ENCODE measurements at places on chromosomes 11 and 22.
A peak's percentile ranks its signal among the peaks of the same experiment; 100 is the strongest.

GRCh38 chr11:96043291-96043690, 119.4 kb upstream of the MTMR2 start:
- no peak for DNase-seq

DNA sequence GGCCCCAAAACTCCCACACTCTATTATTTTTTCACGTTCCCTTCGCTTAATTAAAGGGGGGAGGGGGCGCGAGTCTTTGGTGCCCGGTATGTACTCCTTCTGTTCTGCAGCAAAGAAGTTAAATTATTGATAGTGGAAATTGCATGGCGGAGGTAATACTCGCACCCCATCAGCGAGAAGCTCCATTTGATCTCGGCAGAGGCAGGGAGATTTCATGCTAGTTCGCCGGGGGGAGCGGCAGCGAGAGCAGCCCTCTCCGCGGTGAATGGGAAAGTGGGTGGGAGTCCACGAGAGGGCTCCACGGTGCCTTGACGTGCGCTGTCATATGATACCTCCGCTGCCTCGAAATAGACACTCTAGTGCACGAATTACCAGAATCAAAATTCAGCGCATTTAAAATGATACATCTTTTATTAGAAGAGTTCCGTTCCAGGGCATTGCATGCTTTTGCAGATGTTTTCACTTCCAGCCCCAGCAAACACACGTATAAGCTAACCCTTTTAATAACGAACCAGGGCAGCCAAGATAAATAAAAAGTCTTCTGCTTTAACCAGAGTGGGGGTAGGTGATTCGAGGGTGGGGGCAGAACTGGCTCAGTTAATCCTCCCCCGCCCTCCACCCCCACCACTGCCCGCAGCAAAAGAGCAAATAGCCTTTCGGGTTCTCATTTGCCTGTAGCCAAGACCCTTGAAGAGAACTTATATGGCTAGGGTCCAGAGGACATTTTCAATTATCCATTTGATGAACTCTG, 1.3 kb upstream of the BDNF start:
- DNase-seq, result no peak

- DNase-seq, result no peak
Observed at GRCh38 chr11:126346586-126346940, 8.9 kb upstream of the ST3GAL4 start.

DNA sequence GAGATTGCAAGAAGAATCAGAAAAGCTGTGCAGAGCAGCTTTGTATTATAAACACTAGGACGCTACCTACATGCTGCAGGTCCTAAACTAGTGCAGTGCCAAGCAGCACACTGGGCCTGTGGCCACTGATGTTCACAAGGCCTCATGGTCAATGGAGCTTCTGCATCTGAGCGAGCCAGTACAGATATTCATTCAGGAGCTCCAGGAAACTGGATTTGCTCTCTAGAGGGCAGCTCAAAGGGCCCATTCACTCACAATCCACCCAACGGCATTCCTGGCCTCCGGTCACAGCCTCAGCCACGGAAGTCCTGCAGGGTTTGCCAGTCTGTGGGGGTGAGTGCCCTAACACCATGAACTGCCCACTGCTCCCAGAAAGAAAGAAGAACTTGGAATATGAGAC, 5.8 kb upstream of the TBC1D10A start:
- DNase-seq, result peak; percentile 48

- no peak for DNase-seq
Observed at GRCh38 chr11:80182901-80183300, 742.1 kb upstream of the TENM4 start.

- DNase-seq, result no peak
Observed at GRCh38 chr11:1915795-1916131, 3.7 kb upstream of the TNNT3 start.

- DNase-seq, result no peak
Observed at GRCh38 chr11:44868021-44868420, 82.7 kb downstream of the TP53I11 start.

- DNase-seq, result no peak
Observed at GRCh38 chr11:19713196-19714021, 772 bp downstream of the NAV2 start.

GRCh38 chr11:131389582-131389981, 19.2 kb downstream of the NTM start:
- DNase-seq, result no peak

- DNase-seq, result peak; percentile 89
Observed at GRCh38 chr11:19557720-19558140, 154.9 kb upstream of the NAV2 start.

DNA sequence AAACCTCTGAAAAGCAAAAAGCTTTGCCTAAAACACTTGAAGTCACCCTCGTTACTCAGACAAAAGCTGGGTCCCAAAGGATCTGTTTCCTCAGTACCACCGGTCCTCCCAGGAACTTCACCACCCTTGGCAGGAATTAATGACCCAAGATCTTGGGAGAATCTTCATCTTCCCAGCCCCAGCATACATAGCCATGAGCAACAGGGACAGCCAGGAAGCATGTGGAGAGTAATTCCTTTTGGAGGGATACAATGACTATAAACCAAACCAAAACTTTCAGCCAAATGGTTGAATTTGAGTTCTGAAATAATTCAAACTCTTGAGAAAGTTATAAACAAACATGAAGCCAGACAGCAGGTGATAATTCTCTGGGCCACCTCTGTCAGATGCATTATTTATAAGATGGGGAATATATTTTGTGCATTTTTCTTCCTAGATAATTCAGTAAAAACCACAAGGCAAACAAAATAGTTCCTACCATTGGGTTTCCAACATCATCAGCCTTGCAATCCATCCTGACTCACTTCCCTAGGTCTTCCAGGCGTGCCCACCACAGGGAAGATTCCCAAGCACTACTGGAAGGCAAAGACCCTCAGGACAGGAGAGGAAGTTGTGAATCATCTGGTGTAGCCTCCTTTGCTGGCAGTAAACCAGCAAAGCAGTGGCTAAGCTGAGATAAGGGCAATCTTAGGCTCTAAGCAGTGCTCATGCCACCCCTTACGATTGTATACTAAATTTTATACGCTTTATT, 71.7 kb upstream of the DRD2 start:
- DNase-seq, result no peak

DNA sequence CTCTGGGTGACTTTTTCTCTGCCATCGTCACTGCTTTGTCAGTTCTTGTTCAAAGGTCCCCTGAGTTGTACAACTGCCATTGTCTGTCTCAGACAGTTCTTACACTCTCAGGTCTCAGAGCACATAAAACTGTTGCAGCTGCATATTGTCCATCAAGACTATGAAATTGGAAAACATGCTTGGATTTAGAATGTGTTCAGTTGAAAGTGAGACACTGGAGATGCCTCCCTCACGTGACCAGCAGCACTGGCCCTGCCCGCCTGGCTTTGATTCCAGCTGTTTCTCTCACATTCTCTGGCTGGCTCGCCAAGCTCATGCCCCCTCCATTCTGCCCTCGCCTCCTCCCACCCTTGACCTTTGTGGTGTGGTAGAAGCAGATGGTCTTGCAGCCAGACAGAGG, 244.2 kb downstream of the NTM start:
- DNase-seq, result peak; percentile 44

- DNase-seq, result no peak
Observed at GRCh38 chr22:26553056-26553752, 36.7 kb downstream of the TPST2 start.

GRCh38 chr11:8033305-8034105, 46.4 kb downstream of the EIF3F start:
- DNase-seq, result peak; percentile 53

- no peak for DNase-seq
Observed at GRCh38 chr11:69299023-69299461, 5.1 kb downstream of the MYEOV start.

DNA sequence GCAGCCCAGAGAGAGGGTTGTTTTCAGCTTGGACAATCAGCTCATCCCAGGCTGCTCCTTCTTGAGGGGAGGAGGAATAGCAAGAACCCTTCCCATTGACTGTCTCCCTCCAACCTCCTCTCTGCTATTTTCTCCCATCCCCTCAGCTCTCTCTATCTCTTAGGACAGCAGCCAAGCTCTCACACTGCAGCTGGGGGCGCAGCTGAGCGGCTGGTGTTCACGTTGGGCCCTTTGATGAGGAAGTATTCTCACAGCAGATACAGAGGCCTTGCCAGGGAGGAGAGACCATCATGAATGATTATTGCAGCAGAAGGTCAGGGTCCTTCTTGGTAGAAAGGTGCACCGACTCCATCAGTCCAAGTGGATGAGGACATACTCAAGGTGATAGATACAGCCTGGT, 26.5 kb upstream of the CADM1 start:
- DNase-seq, result peak; percentile 4

- DNase-seq, result no peak
Observed at GRCh38 chr22:48256776-48257684, 1494.6 kb downstream of the TBC1D22A start.

DNA sequence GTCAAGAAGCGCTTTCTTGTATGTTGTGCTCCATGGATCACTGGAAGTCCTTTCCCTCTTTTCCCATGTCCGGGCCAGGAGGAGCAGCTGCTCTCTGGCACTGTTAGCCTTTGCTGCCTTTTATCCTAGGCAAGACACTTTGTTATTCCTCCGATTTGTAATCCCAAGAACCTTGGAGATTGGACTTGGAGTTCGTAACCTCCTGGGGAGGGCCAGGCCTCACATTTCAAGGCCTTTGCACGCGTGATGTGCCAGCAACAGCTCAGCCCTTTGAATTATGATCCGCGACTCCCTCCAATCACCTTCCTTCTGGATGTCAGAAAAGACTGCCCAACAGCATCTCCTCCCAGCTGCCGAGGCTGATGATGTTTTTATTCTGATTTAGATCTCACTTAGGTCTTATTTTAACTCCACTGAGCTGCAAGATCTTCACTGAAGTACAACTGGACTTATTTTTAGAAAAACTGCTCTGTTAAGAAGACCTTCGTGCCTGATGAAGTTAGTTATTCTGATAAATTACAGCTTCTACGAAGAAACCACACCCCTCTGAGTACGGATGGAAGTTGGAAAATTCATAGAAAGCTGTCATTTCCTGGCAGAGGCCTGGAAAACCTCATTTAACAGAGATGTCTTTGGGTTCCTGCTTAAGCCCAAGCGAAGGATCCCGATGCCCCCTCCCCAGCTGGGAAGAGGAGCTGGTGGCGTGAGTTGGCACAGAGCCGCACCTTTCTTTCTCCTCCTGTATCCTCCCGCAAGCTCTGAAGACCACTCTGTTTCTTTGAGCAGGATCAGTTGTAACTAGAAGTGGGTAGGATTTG, 62.4 kb downstream of the PARVB start:
- no peak for DNase-seq

GRCh38 chr11:65525546-65526480, 930 bp downstream of the SCYL1 start:
- DNase-seq, result no peak

GRCh38 chr11:76599041-76600013, 71.2 kb downstream of the LRRC32 start:
- no peak for DNase-seq

- no peak for DNase-seq
Observed at GRCh38 chr11:108322666-108323065, 99.8 kb downstream of the ATM start.

DNA sequence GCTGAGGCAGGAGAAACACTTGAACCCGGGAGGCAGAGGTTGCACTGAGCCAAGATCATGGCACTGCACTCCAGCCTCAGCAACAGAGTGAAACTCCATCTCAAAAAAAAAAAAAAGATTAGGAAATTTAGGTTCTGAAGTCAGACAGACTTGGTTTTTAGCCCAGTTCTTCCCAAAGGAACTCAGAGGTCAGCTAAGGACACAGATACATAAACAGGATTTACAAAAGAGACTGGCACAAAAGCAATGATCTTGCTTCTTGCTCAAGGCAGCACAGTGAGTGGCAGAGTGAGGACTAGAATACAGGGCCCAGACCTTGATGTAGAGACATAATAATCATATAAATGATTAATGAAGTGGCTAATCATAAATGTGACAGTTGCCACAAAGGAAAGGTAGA, 25.4 kb upstream of the RRAS2 start:
- no peak for DNase-seq

DNA sequence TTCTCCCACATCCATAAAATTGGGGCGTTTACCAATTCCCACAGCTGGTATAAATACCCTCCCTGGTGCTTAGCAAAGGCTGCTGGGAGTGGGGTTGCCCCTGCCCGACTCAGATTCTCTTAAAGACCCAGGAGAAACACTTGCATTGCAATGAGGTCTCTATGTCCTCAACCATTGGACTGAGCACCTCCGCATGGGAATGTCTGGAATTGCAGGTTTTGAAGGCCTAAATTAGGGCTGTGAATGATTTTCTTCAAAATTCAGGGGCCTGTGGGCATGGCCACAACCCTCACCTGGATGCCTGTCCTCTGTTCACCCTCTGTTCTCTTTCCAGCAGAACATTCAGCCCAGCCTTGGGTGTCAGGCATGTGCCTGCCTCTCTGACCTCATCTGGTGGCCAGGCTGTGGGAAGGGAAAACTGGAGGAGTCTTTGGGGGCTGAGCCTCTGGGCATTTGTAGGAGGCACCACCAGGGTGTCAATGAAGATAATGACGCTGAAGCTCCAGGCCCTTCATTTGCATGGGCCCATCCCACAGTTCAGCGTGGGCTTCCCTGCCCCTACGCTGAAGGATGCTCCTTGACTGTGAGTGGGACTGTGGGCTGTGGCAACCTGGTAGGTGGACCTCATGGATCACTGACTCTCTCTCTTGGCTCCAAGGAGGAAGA, 52.7 kb upstream of the MYEOV start:
- no peak for DNase-seq

- DNase-seq, result no peak
Observed at GRCh38 chr11:26048271-26048670, 283.7 kb upstream of the ANO3 start.

- no peak for DNase-seq
Observed at GRCh38 chr22:36185828-36186624, 15.6 kb downstream of the APOL4 start.

DNA sequence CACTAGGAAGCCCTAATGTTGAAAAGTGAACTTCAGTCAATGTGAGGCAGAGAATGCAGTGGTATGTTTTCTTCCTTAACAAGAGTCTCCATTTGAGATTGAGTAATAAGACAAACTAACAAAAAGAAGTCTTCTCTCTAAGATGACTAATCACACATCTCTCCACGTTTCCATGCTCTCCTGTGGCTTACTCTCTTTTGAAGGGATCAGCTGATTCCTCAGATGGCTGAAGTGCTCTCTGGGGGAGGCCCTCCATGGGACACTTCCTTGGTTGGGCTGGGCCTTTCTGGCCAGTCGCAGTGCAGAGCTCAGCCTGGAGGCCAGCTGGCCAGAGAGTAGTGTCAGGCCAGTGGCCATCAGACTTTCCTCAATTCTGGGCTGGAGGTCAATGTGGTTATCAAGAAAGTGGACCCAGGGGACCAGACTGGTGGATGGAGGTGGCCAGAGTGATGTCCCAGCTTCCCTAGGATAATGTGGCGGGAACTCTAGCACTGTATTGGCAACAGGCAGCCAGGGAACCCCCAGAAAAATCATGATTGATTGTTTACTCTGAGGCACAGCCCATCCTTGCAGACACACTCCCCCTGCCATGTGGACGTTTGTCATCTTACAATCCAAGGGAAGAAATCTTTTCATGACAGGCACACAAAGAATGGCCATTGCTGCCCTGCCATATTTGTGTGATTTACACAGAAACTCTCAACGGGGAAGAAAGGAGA, 14.5 kb downstream of the CSRP3 start:
- no peak for DNase-seq

Measured in substantia nigra (tissue), 51 donors.